ENCODE measurements at places on chromosomes 2 and 18.

- peak; percentile 23 for DNase-seq
These were observed 1244.7 kb upstream of the ZEB2 start for GRCh38 chr2:145764631-145765030.

- DNase-seq: no peak
These were observed 58.9 kb upstream of the THUMPD2 start for GRCh38 chr2:39837856-39838453.

DNA sequence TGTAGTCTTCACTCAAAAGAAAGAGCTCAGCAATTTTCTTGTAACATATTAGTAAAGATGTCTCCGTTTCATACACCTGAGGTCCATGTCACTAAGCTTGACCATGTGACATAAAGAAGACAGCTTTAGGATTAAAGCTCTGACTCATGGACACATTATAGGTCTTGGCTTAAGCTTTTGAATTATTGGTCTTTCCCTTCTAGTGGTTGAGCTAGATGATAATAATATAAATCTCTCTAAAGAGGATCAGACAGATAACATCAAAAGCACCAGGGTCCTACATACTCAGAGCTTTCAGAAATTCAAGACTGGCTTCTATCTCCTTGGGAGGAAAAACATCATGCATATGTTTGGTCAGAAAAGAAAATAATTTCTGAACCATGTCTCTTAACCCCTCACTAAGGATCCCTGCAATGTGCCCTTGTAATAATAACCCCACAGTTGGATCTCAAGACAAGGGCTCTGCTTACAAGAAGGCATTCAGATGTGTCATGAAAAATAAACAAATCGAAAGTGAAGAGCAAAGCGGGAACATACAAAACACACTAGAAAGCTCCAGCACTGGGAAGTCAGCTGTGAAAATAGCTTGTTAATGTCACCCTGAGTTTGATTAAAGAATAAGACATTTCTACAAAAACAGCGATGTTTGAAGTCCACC, 174.5 kb downstream of the PID1 start:
- no peak for DNase-seq

DNA sequence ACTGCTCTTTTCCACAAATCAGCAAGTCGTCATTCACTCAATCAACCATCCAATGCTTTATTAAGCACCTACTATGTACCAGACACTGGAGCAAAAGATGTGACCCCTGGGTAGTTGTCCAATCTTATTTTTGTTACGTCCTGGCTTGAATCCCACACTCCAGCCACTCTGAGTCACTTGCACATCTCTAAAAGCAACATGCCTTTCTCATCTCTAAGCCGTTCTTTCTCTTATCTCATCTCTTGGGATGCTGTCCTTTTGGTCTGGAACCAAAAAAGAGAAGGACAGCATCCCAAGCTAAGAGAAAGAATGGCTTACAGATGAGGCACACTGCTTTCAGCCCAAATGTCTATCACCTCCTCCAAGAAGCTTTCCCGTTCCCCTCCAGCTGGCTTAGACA, 58.8 kb downstream of the RNF152 start:
- DNase-seq: no peak

DNA sequence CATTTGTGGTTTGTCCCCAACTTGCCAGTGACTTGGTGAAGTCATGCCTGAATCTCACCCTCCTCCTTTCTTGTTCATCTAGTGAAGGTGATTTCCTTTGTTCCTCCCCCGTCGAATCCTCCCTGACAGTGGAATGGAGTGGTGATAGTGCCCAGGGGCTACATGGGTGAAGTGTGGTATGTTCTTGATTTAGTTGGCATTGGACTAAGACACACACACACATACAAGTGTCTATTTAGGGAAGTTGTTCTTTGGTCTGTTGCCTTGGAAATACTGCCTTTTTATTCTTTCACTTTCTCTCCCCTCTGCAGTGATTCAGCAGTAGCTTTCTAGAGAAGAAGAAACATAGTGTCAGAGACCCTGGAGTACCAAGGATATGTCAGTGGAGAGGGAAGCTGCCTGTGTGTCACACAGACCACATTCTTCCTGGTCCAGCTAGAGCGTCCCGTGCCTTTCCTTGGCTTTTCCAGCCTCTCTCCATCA, 10.9 kb downstream of the INPP4A start:
- DNase-seq: no peak

DNA sequence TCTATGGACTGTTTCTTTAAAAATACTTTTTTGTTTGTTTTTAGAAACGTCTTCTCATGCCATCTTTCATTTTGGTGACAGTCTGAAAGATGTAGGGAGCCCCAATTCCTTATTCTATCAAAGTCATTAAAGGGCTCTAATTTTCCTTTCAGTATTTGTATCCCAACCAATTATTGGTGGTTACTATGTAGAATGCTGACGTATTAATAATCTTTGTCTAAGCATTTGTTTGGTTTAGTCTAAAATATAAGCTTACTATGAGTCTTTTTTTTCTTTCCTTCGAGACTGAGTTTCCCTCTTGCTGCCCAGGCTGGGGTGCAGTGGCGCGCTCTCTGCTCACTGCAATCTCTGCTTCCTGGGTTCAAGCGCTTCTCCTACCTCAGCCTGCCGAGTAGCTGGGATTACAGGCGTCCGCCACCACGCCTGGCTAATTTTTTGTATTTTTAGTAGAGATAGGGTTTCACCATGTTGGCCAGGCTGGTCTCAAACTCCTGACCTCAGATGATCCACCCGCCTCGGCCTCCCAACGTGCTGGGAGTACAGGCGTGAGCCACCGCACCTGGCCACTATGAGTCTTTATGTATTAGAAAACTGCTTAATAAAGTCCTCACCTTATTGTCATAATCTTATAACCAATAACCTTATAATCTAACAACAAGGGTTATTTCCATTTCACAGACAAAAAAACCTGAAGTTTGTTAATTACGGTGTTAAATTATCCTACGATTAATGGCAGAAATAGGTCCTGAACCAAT, 849 bp upstream of the VRK2 start:
- DNase-seq: no peak

DNA sequence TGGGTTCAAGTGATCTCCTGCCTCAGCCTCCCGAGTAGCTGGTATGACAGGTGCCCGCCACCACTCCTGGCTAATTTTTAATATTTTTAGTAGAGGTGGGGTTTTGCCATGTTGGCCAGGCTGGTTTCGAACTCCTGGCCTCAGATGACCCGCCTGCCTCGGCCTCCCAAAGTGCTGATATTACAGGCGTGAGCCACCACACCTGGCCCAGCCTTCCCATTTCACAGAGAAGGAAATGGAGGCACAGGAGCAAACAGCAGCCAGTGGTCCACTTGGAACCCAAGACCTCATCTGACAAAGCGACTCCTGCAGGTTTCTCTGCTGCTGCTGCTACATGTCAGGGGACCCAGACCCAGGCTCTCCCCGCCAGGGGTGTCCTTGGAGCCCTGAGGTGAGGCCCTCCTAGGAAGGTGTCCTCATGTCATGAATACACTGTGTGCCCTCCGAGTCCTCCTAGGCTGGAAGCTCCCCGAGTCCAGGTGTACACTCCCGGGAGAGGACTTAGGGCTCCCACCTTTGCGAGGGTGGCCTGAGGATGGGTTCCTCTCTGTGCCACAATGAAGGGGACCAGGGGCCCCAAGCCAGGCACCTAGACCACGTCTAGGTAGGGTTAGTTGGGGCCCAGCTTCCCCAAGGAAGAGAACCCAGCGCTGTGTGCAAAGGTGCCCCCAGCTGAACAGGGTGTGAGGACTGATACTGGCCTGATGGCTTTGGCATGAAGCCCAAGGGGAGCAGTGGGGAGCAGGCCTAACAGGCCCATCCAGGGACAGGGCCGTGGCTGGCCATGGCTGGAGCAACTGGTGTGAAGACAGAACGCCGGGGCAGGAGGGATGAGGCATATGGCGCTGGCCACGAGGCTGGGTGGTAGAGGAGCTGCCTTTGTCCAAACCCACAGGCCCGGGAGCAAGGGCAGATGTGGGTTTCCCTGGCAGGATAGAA, 56.1 kb downstream of the HS6ST1 start:
- no peak for DNase-seq

- DNase-seq: no peak
These were observed 1023.2 kb upstream of the ZEB2 start for GRCh38 chr2:145543155-145543554.

DNA sequence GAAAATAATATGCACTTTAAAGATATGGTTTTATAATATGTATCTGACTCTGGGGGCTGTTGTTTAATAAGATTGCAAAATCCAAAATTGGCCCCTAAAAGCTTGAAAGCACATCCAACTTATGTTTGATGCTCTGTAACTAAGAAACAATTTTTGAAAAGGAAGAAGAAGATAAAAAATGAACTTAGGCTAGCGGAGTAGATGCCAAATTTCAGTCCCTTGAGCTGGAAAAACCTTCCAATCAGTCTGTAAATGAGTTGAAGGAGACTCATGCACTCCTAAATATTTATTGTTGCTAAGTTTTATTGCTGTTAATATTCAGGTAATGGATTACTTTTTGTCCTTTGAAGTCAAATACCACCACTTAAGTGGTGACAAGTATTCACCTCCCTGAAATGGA, 465.0 kb downstream of the ZEB2 start:
- no peak for DNase-seq

DNA sequence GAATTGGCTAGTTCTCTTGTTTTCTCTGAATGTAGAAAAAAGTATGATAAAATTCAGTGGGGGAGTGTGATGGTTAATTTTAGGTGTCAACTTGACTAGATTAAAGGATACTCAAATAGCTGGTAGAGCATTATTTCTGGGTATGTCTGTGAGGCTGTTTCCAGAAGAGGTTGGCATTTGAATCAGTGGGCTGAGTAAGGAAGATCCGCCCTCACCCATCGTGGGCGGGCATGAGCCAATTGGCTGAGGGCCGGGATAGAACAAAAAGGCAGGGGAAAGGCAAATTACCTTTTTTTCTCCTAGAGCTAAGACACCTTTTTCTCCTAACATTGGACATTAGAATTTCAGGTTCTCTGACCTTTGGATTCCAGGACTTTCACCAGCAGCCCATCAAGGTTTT, 667.6 kb upstream of the SLC8A1 start:
- DNase-seq: no peak

DNA sequence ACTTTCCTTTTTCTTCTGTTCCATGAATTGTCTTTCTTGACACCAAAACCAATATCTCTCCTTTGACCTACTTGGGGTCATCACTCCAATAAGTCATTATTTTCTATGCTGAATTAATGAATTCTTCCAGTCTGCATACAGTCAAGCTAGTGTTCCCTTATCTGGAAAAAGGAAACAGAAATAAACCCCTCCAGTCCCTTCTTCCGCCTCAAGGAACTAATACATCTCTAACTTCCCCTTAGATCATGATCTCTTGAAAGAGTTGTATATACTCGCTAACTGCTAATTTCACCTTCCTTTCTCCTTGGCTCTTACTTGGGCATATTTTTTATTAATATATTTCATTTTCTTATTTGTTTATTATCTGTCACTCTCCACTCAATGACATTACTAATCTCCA, 7.3 kb upstream of the ARHGAP15 start:
- no peak for DNase-seq

GRCh38 chr18:28086670-28087552, 90.0 kb downstream of the CDH2 start:
- DNase-seq: peak; percentile 69

DNA sequence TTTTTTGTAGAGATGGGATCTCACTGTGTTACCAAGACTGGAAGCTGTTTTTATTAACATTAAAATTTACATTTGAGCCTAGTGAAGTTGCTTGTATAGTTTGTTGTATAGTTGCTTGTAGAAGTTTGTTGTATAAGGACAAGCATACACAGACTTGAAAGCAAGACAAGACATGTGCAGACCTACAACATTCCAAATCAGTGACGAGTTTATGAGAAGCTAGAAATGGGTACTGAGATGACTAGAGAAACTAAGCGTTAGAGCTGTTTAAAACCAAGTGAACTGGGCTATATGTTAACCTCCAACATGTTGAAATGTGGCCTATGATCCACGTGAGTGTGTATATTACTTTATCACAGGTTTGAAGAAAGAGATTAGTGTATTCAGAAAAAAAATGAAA, 39.1 kb downstream of the ABCB11 start:
- DNase-seq: no peak

DNA sequence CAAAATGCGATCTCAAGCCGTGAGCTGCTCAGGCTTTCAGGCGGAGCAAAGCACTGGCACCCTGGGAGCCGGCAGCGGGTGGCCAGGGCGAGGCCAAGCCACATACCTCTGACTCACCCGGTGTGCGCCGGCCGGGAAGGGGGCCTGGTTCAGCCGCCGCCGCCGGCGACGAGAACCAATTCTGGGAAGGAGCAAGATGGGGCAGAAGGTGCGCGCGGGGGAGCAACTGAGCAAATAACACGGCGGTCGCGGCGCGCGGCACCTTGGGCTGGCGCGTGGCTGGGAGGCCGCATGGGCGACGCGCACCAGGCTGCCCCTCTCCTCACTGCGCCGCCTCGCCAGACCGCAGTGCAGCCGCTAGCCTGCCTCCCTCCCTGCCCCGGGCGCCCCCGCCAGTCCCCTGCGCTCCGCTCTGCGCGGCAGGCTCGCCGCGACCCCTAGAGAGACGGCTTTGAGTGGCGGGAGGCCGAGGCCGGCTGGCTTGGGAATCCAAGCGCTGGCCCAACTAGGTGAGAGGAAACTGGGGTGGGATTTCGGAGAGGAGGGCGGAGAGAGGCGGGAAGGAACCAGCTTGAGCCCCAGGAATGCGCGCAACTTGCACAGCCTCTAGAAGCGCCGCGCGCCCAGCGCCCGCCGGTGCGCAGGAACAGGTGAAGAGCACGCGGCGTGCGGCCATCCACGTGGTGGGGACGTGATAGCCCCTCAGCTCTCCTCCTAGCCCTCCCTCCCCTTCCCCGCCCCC, 3.2 kb downstream of the NRP2 start:
- no peak for DNase-seq

- DNase-seq: no peak
These were observed 98.5 kb upstream of the HAAO start for GRCh38 chr2:42890791-42891355.

GRCh38 chr18:35067454-35067853, 26.2 kb downstream of the MAPRE2 start:
- DNase-seq: no peak

DNA sequence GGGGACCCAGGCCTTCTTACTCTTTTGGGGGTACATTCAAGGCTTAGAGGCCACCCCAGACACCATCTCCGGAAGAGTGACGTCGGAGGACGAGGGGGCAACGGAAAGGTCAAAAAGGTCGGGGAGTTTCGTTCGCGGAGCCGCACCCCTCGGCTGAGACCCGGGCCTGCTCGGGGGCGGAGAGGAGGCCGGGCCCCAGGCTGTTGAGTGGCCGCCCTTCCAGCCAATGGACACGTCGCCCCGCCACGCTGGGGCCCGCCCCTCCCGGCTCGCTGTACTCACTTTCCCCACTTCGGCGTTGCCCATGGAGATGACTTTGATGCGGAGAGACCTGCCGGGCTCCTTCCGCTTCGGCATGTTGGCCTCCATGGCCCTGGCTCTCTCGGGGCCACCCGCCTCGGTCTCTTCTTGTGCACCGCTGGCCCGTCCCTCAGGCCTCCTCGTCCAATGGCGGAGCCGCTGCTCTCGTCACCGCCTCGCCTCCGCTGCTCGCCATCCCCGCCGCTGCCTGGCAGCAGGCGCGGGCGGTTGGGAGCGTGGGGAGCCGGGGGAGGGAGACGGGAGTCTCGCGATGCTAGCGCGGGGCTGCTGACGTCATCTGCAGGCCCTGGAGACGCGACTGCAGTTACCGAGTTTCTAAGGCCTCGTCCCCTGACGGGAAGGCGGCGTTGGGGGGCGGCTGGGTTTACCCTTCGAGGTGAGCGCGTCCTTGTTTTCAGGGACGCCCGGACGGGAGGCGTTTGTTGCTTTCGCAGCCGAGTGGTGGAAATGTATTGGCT, at the start of gene DNAJC27:
Gene DNAJC27, minus strand, starts transcription at position 420 of the 779 bp plus-strand sequence. Its CDS starts 51 bp downstream, at position 369.
- DNase-seq: peak; percentile 99

Data from Ammon's horn (tissue), 1 donor.